ENCODE measurements at places on chromosomes 11 and 22.
A peak's percentile ranks its signal among the peaks of the same experiment; 100 is the strongest.

GRCh38 chr22:38755911-38756532 is at the start of gene SUN2:
Gene SUN2 (minus strand): TSS chr22:38755998. CDS start chr22:38752628, 3,370 bp downstream.
- DNase-seq: peak; percentile 38

- DNase-seq: no peak
These were observed 296.9 kb downstream of the MN1 start for GRCh38 chr22:27504360-27505253.

GRCh38 chr11:68935516-68936357 is 32.0 kb downstream of the IGHMBP2 start:
- DNase-seq: no peak

DNA sequence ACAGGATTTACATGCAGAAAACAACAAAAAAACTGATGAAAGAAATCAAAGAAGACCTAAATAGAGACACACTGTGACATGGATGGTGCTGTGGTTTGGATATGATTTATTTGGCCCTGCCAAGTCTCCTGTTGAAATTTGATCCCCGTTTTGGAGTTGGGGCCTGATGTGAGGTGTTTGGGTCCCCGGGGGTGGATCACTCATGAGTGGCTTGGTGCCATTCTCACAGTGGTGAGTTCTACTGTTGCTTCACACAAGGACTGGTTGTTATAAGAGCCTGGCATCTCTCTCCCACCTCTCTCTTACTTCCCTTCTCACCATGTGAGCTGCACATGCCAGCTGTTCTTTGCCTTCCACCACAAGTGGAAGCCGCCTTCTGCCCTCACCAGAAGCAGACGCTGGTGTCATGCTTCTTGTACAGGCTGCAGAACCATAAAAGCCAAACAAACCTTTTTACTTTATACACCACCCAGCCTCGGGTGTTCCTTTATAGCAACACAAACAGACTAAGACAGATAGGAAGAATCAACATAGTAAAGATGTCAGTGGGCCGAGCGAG is 7.8 kb upstream of the RTL6 start:
- no peak for DNase-seq

GRCh38 chr11:78694152-78694551 is 119.5 kb upstream of the NARS2 start:
- no peak for DNase-seq

GRCh38 chr11:125623064-125623463 is 1.9 kb upstream of the CHEK1 start:
- DNase-seq: no peak

- DNase-seq: no peak
These were observed 5.6 kb downstream of the LIPT2 start for GRCh38 chr11:74487875-74488274.

GRCh38 chr11:83191986-83192385 is 1.5 kb upstream of the ANKRD42 start:
- DNase-seq: no peak

- no peak for DNase-seq
These were observed 18.7 kb upstream of the PPFIA1 start for GRCh38 chr11:70251659-70252321.

GRCh38 chr22:37663521-37664140 is 5.1 kb downstream of the PDXP start:
- DNase-seq: no peak

- no peak for DNase-seq
These were observed 317.6 kb upstream of the FAT3 start for GRCh38 chr11:91906871-91907624.

DNA sequence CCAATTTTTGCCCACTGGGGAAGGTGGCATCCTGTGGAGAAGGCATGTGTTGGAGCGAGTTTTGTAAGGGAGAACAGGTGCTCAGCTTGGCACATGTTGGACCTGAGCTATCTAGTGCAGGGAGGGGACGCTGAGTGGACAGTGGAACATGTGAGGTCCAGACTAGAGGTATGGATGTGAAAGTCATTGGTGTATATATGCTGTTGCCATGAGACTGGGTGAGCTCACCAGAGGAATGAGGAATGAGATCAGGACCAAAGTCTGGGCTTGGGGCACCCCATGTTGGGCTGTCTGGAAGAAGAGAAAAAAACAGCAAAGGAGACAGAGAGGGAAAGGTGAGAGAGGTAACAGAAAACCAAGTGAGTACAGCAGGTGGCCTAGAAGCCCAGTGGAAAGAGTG is 12.3 kb upstream of the SYT7 start:
- DNase-seq: no peak

DNA sequence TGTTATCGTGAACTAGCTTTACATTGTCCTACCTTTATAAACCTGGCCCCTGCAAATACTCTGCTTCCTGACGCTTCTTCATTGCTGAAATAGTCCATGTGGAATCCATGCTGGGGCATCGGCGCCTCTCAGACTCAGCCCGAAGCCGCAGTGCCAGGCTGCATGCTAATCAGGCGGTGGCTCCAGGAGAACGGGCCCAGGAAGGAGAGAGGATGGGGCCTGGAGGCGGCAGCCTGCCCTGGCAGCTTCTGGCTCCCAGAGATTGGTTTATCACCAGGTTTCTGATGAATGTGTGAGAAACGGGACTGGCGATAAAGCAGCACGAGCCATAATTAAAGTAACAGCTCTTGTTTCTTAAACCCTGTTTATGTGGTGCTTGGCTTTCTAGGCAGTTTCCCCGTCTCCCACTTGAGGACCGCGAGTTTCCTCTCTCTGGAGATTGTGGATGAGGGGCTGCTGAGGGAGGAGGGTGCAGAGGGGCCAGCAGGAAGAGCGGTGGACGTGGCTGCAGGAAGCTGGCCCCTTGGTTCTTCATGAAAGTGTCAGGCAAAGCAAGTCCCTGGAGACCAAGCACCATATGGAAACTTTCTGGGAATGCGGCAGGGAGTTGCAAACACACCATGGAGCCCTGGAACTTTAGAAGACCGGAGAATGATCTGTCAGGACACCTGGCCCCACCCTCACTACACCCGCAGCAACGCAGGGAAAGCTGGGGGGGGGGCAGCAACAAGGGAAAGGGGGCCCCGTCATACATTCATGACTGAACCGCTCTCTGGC is 93.4 kb downstream of the NTM start:
- no peak for DNase-seq

DNA sequence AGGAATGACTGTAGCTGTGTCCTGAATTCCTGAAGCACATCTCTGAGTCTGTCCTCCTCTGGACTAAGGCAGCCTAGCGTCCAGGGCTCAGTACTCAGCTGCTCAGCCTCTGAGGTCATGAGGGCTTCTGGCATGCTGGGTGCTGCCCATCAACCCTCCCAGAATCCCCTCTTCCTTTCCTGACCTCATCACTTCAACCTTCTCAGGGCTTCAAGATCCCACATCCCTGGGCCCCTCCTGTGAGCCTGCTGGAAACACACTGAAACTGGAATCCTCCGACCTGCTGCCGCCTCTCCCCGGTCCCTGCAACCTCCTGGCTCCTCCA is 803 bp downstream of the KRTAP5-8 start:
- DNase-seq: no peak

DNA sequence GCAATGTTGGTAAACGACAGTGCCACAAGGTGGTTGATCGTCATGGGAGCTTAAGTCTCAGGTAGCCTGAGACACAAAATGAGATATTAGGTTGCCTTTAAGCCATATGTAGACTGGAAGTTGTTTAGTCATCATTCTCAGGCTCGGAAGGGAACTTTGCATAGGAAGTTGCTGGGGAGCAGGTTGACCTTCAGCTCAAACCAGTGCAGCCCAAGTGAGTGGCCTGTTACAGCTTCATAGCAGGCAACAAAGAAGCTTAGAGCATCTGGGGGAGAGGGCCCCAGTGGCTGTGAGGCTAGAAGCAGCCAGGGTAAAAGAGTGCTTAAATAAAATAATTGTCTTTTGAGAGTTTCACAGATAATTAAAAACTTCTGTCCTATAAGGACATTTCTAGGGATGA is 404.0 kb downstream of the GUCY1A2 start:
- DNase-seq: no peak

DNA sequence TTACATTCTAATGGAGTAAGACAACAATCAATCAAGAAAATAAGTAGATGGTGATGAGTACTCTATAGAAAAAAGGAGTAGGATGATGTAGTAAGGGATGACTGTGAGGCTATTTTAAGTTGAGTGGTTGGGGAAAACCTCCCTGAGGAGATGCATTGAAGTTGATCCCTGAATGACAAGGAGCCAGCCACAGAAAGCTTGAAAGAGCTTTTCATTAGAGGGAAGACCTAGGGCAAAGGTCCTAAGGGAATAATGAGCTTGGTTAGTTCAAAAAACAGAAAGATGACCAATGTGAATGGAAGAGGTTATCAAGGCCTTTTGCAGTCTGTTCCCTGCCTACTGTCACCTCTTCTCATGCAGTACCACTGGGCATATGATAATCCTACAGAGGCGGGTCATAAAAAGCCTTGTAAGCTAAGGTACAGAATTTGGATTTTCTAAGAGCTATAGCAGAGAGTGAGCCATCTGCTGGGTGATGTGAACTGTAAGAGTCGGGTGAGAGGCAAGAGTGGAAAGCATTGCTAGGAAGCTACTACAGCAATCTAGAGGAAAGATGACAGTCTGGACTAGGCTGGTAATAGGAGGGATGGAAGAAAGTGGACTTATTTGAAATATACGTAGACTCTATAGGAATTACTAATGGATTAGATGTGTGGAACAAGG is 3.1 kb downstream of the PPP2R1B start:
- DNase-seq: no peak

DNA sequence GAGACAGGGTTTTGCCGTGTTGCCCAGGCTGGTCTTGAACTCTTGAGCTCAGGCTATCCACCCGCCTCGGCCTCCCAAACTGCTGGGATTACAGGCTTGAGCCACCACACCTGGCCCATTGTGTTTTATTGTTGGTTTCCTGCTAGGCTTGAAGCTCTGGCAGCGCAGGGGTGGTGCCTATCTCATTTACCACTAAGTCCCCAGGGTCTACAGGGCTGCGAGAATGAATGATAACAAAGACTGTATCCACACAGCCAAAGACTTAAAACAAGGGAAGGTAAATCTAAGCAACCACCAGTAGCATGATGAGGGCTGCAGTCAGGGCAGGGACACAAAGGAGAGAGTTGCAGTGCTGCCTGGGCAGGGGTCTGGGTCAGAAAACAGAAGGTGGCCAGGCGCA is 37.3 kb upstream of the XBP1 start:
- no peak for DNase-seq

DNA sequence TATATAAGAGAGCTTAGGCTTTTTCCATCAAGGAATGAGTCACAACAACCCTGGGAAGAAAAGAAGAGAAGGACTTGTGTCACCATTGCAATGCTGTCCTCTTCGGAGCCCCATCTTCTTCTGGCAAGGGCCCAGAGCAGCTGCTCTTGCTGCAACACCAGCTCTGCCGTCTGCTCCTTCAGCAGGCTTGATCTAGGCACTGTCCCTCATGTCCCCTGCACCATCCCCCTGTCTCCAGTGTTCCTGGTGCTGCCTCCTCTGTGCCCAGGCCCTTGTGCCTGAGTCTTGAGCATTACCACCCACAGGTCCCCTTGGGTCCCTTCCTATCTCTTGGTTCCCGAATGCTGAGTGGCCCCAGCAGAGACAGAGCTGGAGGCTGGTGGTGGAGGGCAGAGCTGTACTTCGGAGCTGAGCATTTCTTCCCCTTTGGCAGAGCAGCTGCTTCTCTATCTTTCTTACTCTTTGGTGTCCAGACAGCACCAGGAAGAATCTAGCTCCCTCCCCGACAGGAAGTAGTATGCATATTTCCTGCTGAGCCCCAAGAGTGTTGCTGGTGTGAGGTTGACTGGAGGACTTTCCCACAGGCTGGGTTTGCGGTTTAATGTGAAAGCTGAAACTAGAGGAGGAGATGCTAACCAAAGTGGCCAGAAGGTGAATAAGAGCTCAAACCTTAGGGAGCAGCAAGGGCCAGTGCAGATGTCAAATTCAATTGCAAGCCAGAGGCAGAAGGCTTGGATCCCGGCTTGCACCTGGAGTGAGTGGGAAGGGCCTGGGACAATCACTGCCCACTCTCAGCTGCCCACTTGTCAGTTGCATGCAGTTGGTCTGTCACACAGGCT is 27.8 kb downstream of the WEE1 start:
- DNase-seq: peak; percentile 95

DNA sequence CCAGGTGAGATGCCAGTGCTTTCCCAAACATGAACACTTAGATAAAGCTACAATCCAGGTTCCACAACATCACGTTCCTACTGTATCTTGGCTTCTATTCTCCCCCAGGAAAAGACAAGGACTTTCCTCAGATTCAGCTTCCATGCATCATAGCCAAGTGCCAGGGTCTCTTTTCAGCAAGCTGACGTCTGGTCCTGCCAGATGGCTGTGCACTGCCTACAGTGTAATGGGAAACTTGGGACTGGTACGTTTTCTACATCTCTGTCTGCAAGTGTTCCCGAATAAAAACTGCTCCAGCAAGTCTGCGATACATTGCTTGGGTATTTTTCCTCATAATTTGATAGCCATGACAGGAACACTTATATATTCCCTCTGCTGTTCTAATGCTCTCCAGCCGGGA is 412.5 kb downstream of the FAM181B start:
- DNase-seq: no peak

- no peak for DNase-seq
These were observed 26.2 kb upstream of the TP53AIP1 start for GRCh38 chr11:128968916-128969315.

GRCh38 chr11:86473991-86474833 is 99.5 kb downstream of the CCDC81 start:
- no peak for DNase-seq

GRCh38 chr11:72305077-72305476 is 61.1 kb upstream of the PHOX2A start:
- no peak for DNase-seq

- DNase-seq: no peak
These were observed 28.1 kb downstream of the COMMD9 start for GRCh38 chr11:36261094-36261493.

DNA sequence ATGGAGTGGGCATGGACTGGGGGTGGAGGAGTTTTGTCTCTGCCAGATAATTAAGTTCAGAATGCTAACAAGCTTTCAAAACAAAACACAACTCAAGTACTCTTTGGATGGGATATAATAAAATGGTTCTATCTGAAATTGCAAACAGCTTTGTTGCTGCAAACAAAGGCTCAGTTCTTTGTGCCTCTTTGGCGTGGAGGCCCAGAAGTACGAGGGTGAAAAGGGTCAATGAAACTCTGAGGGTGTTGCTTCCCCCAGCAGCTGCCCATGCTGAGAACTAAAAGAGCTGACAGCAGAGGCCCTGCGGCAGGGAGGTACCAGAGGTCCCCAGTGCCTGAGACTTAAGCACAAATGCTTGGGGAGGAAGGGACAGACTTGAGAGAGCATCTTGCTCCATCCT is 26.5 kb upstream of the IGSF22 start:
- DNase-seq: no peak

- DNase-seq: no peak
These were observed at the start of gene EFEMP2 for GRCh38 chr11:65872586-65873317. Gene EFEMP2 (minus strand): TSS chr11:65872800. CDS start chr11:65872354, 446 bp downstream.

DNA sequence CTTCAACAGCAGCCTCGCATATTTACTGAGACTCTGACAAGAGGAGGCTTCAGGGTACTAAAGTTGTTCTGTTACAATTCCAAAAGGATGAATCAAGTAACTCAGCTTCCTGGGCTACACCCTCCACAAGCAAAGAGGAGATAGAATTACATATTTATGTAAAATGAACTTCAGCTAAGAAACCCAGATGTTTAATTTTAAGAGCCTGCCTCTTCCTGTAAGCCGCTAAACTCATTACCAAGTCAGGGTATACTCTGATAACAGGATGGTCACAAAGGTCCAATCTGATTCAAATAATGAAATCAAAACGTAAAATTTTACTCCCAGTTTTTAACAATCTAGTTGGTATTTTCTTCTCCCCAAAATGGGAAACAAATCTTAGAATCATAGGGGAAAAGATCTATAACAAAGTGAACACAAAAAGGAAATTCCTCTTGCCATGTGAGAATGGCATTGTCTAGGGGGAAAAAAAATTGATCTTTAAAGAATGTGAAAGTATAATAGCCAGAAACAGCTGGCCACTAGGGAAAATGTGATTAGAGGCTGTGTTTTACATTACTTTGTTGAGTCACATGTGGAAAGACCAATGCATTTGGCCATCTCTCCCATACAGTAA is 30.9 kb downstream of the CHEK2 start:
- DNase-seq: no peak

Measured in bone marrow (tissue), 2 donors.